ENCODE measurements at places on chromosomes 12 and 14.

- no peak for DNase-seq
These were observed 107.9 kb downstream of the VRK1 start for GRCh38 chr14:96905065-96905464.

DNA sequence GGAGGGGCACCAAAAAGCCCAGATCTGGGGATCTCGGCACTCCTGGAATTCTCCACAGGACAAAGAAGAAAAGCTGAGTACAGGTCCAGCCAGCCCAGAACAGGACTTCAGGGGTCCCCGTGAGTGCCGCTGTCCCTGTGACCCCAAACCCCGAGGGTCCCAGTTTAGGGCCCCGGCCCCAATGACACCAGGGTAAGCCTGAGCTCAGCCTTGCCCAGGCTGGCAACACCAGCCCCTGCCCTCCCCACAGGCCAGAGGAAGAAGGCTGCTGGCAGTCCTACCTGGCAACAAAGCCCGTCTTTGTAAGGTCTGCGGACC lies 1.8 kb downstream of the CDK2AP1 start:
- DNase-seq, result no peak

DNA sequence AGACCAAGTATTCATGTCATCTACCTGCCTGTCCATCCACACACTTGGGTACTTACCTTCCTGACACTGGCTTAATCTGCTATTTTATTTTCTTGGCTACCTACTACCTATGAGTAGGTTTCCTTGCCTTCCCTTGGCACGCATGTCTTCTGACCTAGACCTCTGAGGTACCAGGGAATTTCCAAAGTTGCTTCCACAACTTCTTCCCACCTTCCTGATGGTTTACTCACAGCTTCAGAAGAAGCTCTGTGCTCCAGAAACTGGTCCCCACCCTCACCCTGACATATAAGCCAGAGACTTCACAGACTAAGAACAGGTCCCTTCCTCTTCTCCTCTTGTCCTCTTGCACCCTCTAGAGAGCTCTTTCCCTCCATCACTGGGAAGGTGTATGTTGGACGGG lies 35.7 kb upstream of the DDX11 start:
- no peak for DNase-seq

GRCh38 chr14:68297039-68297438 lies 477.5 kb downstream of the RAD51B start:
- no peak for DNase-seq

- DNase-seq, result peak; percentile 75
These were observed 104.6 kb downstream of the EFCAB11 start for GRCh38 chr14:89849931-89850330.

GRCh38 chr12:29149691-29150281 lies 708 bp downstream of the FAR2 start:
- no peak for DNase-seq

GRCh38 chr12:6771509-6772330 lies 600 bp upstream of the LAG3 start:
- no peak for DNase-seq

DNA sequence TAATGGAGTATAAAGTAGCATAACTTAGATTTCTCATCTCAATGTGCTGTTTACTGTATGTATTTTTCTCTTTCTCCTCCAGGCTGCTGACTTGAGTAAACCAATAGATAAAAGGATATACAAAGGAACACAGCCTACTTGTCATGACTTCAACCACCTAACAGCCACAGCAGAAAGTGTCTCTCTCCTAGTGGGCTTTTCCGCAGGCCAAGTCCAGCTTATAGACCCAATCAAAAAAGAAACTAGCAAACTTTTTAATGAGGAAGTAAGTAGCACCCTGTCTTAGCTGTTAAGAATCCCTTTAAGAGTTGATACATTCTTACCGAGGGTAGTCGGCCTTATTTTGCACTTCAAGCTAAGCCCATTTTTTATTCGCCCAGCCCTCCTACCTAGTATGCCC lies 55.2 kb downstream of the WDR20 start:
- DNase-seq, result no peak

GRCh38 chr14:70398706-70399431 lies 18.0 kb downstream of the SYNJ2BP start:
- DNase-seq, result no peak

DNA sequence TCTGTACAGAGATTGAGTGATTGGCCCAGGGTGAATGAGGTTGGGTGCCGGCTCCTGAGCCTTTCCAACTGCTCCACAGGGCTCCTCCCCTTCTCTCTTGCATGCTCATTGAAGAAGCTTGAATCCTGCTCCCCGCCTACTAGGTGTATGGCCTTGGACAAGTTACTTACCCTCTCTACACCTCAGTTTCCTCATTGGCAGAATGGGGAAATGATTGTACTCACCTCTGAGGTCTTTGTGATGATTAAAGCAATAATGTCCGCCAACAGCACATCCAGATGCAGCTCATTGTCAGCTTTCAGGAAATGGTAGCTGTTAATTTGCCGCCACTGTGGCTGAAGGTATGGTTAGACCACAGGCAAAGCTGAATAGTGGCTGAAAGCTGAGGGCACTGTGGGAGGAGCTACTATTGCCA lies 174.1 kb downstream of the CRADD start:
- DNase-seq, result no peak

DNA sequence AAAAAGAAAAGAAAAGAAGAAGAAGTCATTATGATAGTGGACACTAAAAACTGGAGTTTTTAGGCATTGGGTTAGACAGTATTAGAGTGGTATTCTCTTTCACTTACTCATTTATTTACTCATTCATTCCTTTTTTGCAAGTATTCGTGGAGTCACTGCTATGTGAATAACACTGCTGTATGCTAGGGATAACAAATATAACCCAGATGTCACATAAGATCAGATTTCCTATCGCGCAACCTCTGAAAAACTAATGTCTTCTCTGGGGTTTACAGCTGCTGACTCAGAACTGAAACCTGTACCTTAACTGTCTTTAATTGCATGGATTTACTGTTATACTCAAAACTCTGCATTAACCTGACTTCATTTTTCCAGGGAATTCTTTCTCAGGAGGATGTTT lies 353.7 kb downstream of the LRIG3 start:
- peak; percentile 96 for DNase-seq

DNA sequence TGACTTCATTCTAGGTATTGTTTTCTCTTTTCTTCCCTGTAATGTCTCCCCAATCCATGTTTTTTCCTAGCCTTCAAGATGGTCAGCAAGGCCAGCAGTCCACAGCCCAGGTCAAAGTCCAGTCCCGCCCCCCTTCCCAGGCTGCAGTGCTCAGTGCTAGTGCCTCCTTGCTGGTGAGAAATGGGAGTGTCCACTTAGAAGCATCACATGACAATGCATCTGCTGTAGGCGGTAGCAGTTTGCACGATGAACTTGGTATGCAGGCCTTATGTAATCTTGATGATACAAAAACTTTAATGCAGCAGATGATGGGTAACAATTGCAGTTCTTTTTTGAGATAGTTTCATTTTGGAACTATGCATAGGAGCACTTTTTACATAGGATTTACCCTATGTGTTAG lies 88.4 kb downstream of the PCNX1 start:
- no peak for DNase-seq

GRCh38 chr12:67617629-67618028 lies 30.9 kb upstream of the DYRK2 start:
- DNase-seq, result no peak

GRCh38 chr14:33754261-33754660 lies 196.6 kb downstream of the EGLN3 start:
- DNase-seq, result peak; percentile 83

DNA sequence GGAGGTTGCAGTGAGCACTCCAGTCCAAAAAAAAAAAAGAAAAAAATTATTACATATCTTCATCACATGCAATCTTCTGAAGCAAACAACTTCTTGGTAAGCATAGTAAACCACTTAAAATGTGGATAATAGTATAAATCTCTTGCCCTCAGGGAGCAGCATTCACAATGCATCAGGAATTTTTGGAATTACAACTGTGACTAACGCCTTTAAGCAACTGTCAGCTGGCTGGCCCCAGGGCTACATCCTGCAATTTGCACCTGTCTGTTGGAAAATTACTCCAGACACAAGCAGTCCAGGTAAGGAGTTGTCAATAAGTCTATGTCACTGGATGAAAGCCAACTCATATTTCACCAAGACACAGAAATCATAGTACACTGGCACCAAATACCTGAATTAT lies 5.5 kb upstream of the SLC7A7 start:
- peak; percentile 66 for DNase-seq

DNA sequence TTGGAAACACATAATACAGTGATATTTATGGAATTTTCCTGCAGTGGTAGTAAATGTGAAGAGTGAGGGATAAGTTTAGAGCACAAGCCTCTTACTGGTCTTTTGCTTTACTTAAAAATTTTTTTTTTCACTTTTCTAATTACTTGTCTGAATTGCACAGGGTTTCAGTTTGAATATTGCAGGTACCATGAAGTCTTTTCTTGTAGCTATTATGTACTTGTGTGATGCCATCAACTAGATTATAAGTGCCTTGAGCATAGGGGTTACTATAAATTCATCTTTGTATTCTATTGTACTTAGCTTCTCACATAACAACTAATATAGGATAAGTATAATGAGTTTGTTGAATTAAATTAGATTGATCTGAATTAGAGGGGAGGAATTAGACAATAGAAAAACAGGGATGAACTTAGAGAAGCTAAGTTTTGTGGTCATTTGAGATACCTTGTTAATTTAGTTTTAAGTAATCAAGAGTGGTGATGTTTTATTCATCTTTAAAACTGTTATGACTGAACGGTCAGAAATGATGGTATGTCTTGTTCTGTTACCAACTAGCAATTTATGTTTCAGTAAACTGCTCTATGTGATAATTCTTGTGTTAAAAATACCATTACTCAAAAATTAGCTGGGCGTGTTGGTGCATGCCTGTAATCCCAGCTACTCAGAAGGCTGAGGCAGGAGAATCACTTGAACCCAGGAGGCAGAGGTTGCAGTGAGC lies 42.1 kb downstream of the CCDC91 start:
- DNase-seq, result no peak

Data from EH (cell line).